ENCODE measurements at places on chromosomes 3 and 15.
A peak's percentile ranks its signal among the peaks of the same experiment; 100 is the strongest.

DNA sequence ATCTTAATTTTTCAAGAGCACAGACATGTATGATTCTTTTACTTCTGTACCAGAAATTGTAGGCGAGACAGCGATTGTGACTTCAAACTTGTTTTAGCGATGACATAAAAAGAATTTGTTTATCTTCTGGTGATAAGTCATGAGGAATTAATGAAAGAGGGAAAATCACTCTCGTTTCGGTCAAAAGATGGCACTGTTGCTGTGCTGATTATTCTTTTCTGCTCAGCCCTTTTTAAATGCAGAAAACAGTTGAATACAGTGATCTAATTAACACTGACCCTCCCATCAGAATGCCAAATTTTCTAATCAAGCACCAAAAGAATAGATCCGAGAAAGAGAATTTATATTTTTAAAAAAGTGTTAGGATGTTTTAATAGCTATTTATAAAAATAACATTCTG is 52.6 kb downstream of the NSUN3 start:
- DNase-seq = no peak

DNA sequence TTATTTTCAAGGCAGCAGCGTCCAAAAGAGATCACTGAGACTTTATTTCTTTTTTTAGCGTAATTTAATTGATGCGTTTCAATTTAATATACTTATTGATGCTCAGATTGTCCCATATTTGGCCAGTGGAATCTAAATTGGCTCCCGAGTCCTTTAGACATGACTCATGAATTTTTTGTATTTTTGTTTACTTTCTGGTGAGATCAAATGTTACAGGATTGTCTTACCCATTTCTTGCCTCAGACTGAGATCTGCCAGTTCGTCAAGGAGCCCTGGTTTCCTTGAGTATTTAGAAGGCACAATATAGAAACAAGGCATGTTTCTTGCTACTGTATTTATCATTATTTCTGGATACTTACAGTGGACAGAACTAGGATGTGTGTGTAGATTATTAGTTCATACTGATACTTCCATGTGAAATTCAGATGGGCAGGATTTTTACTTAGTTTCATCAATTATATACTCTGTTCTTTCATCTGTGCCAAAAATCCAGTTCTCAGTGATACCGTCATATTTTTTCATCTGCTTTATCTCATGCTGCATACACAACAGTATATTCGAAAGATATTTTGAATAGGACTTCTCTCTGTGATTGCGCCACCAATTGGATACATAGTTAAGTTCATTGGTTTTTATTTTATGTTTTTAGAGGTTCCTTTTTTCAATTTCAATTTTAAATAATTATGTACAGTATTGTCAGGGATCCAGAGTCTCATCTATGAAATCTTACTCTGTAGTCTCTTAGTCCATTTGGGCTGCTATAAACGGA is 436.9 kb upstream of the C2CD4B start:
- no peak for DNase-seq

DNA sequence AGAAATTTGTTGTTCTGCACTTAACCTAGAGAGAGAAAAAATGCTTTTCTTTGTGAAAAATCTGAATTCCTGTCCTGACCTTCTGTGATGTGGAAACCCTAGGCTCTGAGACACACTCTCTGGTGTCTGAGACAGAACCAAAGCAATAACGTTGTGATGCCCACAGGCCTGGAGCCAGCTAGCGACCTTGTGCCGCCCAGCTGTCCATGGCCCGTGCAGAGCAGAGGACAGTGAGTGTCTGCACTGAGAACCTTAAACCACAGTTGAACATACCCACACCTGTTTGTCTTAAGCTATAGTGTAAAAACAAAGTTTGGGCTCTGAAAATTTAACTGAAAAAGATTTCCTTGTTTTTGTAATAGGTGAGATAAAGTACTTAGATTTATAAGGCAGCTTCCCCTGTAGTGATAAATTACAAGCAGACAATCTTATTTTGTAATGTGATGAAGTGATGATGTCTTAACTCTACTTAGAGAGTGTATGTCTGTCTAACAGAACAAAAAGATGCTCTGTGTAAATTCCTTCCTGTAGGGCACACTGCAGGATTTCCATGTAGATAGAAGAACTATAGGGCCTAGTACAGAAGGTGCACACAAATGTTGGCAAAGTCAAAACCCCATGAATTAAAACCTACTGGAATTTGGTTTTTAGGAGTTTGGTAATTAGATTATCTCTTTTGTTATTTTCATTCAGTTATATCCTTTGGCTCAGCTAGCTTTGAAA is 62.7 kb downstream of the SNRK start:
- no peak for DNase-seq

- DNase-seq = no peak
Measured at GRCh38 chr3:52286777-52287110, 884 bp upstream of the GLYCTK start.

DNA sequence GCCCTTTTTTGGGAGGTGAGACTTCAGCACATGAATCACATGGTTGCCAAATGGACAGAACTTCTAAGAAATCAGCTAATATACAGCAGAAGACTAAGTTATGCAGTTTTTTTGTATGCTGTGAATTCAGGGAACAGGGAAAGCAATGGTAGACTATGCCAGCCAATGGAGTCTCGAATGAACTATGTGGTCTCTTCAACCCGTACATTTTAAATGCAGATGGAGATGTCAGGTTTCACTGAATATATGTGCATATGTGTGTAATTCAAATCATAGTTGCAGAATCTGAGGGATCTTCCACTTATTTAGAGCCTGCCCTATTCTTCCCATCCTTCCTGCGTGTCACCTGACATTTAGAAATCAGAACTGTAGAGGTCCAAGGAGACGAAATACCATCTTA is 187.9 kb downstream of the SLCO3A1 start:
- no peak for DNase-seq

DNA sequence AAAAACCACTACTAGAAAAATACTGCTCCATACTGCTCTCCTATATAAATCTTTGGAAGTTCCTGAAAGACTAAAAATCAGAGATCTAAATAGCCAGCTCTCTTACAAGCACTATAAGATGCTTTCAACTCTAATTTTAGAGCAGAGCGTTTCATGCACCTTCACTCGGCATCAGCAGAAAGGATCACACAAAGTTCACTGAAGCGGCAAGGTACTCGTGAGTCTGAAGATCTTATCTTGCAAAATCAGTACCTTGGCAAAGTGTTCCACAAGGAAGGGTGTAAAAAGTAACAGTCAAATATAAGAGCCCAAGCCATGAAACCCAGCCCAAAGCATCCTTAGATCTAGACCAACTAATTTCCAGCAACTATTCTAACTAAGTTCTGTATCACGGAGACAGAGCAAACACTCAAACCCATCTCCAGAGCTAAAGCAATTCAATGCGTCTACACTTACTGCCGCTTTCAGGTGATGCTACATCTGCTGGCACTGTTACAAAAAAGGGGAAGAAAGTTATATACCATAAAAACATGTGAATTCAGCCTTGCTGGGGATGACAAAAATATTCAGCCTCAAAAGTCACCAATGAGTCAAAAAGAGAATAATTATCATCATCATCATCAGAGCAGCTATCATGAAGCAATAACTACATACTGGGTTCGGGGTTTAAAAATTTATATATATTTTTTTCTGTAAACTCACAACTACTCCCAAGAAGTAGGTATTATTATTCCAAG is 16.3 kb downstream of the VPS39 start:
- no peak for DNase-seq

- DNase-seq = no peak
Measured at GRCh38 chr15:76401285-76401684, 64.7 kb downstream of the ISL2 start.

GRCh38 chr3:128875556-128876120 is 3.8 kb upstream of the ACAD9 start:
- peak; percentile 36 for DNase-seq

- DNase-seq = no peak
Measured at GRCh38 chr3:175940881-175941280, 1081.7 kb downstream of the NAALADL2 start.

DNA sequence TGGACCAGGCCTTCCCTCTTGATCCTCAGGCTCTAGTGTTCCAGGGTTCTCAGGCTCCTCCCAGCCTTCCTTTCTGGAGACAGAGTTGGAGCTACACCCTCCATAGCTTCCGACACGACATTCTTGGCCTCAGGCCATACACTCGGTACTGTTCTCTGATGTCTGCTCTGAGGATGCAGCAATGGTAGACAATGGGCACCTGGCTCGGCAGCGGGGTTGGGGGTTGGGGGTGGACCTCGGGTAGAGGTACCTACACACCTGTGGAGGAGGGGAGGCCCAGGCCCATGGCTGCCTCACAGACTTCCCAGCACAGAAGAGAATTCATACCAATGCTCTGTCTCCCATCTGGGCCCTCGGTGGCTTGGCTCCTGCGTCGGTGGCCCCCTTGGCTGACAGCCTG is 21.4 kb downstream of the CCDC13 start:
- DNase-seq = no peak

GRCh38 chr3:178947738-178948137 is 123.9 kb downstream of the ZMAT3 start:
- no peak for DNase-seq

DNA sequence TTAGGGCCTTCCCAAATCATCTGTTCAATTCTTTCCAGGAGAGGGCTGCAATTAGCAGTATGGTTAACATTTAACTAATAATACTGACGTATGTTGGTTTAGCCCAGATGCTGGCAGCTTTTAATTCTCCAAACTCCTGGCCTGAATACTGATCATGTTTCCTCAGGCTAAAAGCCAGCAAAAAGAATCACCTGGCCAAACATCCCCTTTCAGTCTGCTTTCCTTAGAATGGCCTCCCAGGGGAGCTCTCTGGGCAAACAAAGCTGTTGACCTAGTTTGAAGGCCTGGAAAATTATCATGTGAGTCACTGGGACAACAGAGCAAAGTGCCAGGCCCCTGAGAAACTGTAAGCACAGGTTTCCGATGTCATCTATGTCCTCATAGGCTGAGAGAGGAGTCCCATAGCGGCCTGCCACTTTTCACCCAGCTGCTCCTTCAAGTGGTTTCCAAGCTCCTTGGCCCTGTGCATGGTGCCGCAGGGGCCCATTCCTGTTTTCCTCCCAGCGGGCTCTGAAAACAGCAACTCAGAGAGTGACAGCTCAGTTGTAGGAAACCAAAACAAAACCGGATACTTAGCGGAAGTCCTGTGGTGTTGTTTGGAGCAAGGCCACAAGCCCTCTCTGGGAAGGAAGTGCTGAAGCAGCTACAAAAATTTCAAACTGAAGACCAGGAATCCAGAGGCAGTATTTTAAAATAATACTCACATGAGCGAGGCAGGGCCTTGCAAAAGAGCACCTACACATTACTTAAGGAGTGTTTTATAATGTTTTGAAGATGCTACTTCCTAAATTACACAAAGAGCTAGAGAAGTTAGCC is 36.5 kb upstream of the RAB11A start:
- peak; percentile 9 for DNase-seq

DNA sequence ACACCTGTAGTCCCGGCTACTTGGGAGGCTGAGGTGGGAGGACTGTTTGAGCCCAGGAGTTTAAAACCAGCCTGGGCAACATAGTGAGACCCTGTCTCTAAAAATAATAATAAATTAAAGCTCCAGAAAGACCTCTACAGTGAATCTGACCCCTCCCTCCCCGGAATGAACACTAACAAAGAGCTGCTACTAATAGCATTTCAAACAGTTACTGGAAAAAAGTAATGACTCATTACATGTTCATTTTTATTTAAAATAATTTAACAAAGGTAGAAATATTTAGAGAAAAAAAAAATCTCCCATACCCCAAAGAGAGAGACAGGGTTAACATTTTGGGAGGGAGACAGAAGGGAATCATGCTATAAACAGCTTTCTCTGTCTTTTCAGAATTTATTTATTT is 2.2 kb upstream of the UBA3 start:
- DNase-seq = no peak

GRCh38 chr3:105368566-105369499 is 2.1 kb downstream of the ALCAM start:
- peak; percentile 47 for DNase-seq

DNA sequence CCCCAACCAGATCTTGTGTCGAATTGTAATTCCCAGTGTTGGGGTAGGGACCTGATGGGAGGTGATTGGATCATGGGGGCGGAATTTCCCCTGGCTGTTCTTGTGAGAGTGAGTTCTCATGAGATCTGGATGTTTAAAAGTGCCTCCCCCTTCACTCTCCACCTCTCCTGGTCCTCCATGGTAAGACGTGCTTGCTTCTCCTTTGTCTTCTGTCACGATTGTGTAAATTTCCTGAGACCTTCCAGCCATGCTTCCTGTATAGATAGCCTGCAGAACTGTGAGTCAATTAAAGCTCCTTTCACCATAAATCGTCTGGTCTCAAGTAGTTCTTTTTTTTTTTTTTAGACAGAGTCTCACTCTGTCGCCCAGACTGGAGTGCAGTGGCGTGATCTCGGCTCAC is 42.3 kb downstream of the NR1D2 start:
- no peak for DNase-seq

- DNase-seq = no peak
Measured at GRCh38 chr15:68427366-68427765, 4.6 kb downstream of the ITGA11 start.

GRCh38 chr3:72255191-72255590 is 470.2 kb upstream of the PROK2 start:
- DNase-seq = no peak

- no peak for DNase-seq
Measured at GRCh38 chr3:148711981-148712666, 14.4 kb downstream of the AGTR1 start.

All from stimulated activated CD8-positive, alpha-beta memory T cell treated with anti-CD3 and anti-CD28 coated beads, Interleukin-4, amount 100 ng/mL, for 4 hours (primary cell).